ENCODE measurements at places on chromosomes 2 and 18. TPM values are rescaled to one million over a fixed set of nuclear protein-coding genes. Genes with fewer than 3 reads are reported as not detected.

Gene SCYGR4
- not detected for total RNA-seq

Gene LIMS4
- 29.9 TPM for total RNA-seq

Gene CTLA4
- total RNA-seq: not detected

Gene TWIST2
- 5.0 TPM for total RNA-seq

Gene SULT1C2
- 0.37 TPM for total RNA-seq

Gene PID1
- 8.5 TPM for total RNA-seq

Gene ATP6V1C2
- not detected for total RNA-seq

Gene TUBA3D
- not detected for total RNA-seq

Gene PSMD14
- total RNA-seq: 107 TPM

Gene MZT2A
- total RNA-seq: 35.5 TPM

Gene UGT1A5
- total RNA-seq: not detected

Gene HJURP
- total RNA-seq: 1.4 TPM

Gene CTNNA2
- 2.7 TPM for total RNA-seq

Gene MOGAT1
- not detected for total RNA-seq

Gene MSGN1
- total RNA-seq: not detected

Gene SP9
- total RNA-seq: 0.05 TPM

Gene NABP1
- 46.9 TPM for total RNA-seq

Gene GRHL1
- total RNA-seq: 1.4 TPM

Gene HMSD
- total RNA-seq: not detected

Gene CDKL4
- total RNA-seq: 1.6 TPM

Gene AGFG1
- total RNA-seq: 153 TPM

Gene PTPRN
- total RNA-seq: 0.68 TPM

Gene SIX2
- total RNA-seq: 68.8 TPM

Gene CXCR2
- not detected for total RNA-seq

Gene DCAF17
- 24.1 TPM for total RNA-seq

Gene NEU2
- not detected for total RNA-seq

Gene BOLL
- 0.16 TPM for total RNA-seq

Gene MEIS1
- total RNA-seq: 3.2 TPM

Gene NRP2
- 3.9 TPM for total RNA-seq

Gene DSG1
- not detected for total RNA-seq

Gene CD207
- 0.26 TPM for total RNA-seq

Gene NYAP2
- not detected for total RNA-seq

Gene ADD2
- not detected for total RNA-seq

Measured in myocyte (in vitro differentiated cells).